NCI-H345 (cell line): ENCODE measurements at places on chromosomes 7 and 10.

- no peak for DNase-seq
Measured at GRCh38 chr10:78044699-78045098, 11.0 kb downstream of the RPS24 start.

DNA sequence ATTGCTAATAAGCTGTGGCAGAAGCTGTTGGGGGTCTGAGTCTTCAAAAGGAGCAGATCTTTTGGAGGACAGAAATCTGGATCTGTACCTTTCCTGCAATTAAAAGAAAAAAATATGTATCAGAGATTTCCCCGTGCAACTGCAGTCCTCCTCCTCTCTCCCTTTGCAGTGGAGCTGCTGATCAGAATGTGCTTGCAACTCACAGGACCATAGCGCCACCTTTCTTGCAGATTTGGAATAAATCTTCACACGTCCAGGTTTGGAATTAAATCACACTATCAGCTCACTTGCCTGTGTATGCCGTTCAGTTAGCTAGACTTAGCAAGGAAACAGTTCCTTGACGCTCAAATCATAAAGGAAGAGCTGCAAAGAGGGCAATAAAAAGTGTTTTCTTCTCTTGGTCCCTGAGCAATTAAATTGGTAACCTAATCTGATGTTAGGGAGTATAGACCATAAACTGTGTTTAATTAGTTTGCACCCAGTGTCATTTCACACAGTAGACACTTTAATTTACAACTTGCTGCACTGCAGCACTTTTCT, 77.4 kb downstream of the PON1 start:
- DNase-seq: peak; percentile 80

- DNase-seq: no peak
Measured at GRCh38 chr10:130046591-130046990, 64.0 kb downstream of the C10orf143 start.

DNA sequence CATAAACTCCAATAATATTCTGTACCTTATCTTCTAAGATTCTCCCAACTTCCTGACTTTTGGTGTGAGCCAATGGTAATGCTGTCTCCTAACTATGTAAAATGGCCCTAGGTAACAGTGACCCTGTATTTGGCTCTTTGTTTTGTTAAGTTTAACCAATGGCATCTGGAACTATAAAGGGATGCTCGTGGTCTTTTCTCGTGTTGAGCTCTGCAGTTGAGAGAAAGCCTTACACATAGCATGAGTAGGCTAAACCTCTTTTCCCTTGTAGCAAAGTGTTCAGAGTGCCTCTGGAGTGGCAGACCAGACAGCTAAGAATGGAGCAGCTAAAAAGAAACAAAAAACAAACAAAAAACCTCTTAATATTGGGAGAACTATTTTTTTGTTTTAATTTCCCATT, 5.2 kb downstream of the TES start:
- DNase-seq: no peak

GRCh38 chr7:98276241-98276761, 5.2 kb upstream of the BRI3 start:
- no peak for DNase-seq

DNA sequence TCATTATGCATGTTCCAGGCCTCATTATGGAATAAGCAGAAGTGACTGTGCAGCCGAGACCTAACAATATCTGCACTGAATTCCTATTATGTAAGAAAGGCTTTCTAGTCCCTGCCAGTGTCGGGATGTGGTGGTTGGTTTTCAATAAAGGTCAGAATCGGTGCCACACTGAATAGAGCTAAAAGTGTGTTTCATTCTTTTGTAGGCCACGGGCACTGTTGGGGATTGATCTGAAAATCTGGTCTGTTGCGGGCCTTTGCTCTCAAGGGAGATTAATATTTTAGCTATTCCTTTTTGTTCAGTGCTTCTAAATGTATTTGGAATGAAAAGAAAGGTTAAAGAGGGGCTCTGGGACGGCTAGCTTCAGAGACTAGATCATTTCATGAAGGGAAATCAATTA, 559.4 kb upstream of the GALNT17 start:
- no peak for DNase-seq

DNA sequence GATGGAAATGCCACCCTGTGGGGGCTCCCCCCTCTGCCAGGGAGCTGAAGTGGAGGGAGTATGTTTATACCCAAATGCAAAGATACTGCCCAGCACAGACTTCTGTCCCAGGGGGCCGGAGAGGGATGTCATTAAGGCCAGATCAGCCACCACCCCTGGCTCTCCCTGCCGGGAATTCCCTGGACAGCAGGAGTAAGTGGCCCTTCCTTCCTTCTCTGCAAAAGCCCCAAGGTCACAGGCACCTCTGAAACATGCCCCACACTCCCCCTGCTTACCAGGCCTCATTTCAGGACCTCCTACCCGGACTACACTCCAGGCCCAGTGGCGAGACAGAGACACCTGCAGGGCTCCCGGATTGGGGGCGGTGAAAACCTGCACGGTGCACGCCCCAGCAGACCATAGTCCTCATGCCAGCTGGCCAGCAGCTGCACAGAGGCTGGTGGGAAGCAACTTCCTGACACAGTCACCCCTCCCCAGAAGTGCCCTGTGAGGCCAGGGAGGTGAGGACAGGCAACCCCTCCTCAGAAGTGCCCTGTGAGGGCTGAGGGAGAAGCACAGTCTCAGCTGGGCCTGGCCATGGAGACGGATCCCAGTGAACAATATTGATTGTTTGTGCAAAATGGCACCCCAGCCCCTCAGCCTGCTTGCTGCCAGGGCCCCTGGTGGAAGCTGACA, 33.0 kb upstream of the RET start:
- peak; percentile 1 for DNase-seq

- no peak for DNase-seq
Measured at GRCh38 chr7:115086146-115086841, 164.4 kb downstream of the MDFIC start.

DNA sequence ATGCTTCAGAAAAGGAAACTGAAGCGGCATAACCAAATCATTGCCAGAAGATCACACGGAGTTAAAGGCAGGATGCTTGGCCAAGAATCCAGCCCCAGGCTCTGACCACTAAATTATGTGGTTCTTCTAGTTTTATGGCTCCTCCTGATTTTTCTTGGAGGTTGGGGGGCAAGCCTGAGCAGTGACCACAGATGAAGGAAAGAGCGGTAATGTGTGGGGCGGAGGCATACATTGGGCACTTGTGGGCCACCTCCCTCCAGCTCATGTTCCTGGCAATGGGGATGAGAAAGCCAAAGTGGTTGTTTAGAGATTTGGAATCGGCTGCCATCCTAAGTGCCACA, 3.2 kb downstream of the TRPV6 start:
- DNase-seq: no peak

GRCh38 chr10:132916956-132917666, 25.3 kb downstream of the CFAP46 start:
- DNase-seq: no peak

GRCh38 chr10:6140141-6140841, 51.5 kb downstream of the RBM17 start:
- no peak for DNase-seq

- peak; percentile 1 for DNase-seq
Measured at GRCh38 chr7:23696916-23697441, 13.0 kb upstream of the STK31 start.

DNA sequence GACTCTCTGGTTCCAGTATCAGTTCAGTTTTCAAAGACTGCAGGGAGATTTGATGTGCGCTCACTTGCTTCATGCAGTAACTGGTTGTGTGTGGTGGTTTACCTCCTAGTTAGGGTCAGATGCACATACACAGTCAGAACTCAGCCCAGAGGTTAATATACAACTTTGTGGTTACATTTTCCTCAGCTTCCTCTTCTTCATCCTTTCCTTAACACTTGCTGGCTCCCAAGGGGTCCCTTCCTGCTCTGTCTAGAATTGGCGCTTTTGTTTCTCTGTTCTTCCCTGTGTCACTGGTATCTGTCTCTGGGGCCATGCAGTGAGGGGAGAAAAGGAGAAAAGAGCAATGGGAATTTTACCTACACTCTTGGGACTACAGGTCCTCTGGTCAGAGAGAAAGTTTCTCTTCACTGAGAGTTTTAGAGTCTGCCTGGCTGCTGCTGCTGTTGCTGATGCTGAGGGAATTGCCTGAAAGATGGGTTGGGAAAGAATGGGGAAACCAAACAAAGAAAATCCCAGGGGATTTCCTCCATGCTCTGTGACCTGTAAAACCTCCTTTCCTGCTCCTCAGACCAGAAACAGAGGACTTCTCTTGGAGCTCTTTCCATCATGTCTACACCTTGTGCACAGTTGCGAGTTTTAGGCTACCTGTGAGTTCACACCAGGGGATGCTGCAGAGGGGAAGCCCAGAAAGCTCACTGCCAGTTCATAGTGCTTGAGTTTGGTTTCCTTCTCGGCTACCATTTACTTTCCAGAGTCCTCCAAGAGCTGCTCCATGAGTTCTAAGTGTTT, 74.6 kb downstream of the WDFY4 start:
- no peak for DNase-seq

DNA sequence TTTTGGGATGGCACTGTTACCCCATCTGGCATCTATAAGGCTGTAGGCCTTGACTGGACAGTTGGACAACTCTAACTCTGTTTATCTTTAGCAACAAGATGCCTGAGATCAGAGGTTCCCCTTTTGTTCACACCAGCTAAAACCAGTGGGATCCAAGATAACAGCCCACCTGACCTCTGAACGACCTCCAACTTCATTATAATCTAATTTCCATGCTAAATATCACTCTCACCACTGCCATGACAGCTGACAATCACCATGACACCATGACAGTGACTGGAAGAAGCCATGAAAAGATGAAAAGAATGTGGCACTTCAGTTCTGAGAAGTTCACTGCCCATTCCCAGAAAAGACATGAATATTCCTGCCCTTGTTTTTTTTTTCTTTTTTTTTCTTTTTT, 281.4 kb upstream of the TAC1 start:
- DNase-seq: no peak

DNA sequence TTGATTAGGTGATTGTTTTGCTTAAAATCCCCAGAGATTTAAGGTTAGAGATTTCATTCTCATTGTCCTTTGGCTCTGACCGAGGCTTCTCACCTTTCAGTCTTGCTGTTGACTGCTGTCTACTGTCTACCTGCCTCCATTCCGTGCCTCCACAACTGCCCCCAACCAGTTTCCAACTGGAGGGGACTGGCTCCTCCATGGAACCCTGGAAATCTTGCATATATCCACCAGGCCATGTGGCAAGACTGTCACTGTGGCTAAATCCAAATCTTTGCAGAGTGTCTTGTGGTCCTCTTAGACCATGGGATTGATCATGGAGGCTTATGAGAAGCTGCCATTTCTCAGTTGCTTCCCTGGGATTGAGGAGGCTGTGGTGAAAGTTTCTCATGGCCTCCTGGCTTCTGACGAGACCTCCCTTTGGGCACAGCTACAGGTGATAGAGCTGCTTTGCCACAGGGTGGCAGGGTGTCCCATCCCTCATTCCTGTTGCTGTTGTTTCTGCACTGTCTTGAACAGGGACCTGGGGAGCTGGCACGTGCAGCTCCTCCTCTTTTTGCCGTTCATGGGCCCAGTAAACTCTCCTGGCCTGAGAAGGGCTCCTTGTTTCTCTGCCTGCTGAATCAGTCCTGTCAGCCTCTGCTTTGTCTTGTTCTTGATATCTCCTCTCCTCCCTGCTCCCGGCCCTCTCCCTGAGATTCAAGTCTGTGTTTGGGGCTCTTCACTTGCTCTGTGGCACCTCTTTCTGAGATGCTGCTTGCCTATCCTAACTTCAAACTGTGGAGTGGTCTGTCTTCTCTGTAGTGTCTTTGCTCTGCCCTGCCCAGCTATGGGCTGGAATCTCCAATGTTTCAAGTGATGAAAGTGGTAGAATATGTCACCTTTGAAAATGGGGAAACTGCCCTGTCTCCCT, 63.6 kb upstream of the IGFBP3 start:
- no peak for DNase-seq

- DNase-seq: no peak
Measured at GRCh38 chr10:131227163-131227740, 84.3 kb downstream of the TCERG1L start.

DNA sequence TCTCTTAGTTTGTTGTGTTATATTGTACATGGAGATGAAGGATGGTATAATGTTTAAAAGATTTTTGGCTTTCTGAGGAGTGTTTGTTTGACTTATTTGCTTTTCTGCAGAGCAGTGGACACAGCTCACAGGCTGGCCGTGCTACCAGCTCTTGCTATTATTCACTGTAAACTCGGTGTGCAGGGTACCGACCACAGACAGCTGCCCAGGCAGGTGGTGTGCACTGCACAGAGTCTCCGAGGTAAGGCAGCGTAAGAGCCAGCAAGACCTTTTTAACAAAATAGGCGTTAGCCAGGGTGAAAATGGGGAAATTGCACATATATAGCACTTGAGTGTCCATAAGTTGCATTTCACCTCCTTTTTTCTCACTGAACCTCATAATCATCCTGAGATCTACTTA, 438.0 kb downstream of the CNTNAP2 start:
- DNase-seq: no peak

DNA sequence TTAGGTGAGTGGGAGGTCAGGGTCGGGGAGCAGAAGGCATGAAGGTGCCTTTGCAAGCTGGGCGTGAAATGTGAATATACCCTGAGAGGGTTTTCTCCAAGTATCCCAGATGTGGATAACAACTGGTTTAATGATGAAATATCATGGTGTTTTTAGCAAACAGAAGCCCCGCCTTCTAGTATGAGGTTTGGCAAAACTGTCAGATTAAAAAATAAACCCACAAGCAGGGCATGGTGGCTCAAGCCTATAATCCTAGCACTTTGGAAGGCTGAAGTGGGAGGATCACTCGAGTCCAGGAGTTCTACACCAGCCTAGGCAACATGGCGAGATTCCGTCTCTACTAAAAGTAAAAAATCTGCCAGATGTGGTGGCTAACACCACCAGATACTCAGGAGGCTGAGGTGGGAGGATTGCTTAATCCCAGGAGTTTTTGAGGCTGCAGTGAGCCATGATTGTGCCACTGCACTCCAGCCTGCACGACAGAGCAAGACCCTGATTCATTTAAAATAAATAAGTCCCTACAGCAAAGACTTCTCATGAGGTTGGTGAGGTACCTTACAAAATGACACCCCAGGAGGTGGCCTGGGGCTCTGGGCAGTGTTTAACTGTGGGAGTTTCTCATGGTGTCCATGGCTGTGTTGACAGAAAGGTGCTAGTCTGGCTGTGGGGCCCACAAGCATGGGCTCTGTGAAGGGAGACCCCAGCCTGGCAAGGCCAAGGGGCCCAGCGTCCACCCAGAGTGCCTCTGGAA, 6.7 kb upstream of the PWWP2B start:
- no peak for DNase-seq

DNA sequence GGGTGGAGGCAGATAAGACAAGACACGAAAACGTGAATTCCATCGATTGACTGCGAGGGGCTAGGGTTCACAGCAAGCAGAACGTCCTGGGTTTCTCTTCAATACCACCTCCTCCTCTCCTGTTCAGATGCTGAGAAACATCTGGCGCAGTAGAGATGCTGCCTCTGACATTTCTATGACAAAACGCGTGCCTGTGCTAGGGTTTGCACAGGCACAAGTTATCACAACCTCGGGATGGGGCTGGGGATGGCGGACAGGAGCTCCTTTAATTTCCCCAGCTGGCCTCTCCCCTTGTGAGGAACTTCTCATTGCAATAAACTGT, 99.8 kb upstream of the SVIL start:
- DNase-seq: no peak
